ENCODE measurements at places on chromosomes 2 and 18. TPM values are rescaled to one million over a fixed set of nuclear protein-coding genes. Genes with fewer than 3 reads are reported as not detected.

DNA sequence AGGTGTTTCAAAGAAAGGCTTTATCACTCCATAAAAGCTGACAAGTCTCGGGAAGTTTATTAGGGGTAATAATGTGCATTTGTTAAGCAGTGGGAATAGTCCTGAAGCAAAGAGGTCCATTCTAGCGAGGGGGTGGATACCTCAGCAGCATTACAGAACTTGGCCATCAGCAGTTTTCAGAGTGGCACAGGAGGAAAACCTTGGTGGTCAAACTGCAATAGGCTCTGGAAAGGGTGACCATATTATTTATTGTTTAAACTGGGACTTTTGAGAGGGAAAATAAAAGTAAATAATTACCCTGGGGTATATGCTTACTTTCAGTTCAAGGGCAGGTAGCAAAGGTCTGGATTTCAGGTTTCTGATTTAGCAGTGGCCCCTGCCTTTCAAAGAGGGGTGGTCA is 115.5 kb upstream of the KLHL14 start:
- no peak for DNase-seq

DNA sequence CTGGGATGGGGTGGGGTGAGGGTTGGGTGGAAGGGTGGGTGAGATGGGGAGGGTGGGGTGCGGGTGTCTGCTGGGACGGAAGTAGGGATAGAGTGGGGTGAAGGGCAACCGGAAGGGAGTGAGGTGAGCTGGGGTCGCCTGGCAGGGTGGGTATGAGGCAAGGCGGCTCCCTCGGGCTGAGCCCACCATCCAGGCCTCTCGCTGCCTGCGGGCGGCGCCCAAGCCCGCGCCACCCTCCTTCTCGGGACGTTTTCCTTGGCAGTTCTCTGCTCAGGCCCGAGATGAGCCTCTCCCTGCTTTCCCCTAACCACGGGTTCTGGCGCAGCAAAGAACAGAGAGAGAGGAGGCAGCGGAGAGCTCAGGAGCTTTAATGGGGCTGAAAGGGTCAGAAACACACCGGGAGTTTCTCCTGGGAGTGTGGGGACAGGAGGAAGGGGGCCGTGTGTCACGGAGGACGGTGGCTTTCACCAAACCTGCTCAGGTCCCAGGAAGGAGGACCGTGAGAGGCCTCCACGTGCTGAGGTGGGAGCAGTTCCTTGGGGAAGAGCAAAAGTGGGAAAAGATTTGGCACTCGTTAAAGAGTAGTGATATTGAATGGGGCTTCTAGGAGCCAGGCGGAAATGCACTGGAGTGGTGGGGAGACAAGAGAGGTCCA is 4.1 kb downstream of the FEV start:
- no peak for DNase-seq

GRCh38 chr2:31675485-31675901 is 94.8 kb upstream of the SRD5A2 start:
- DNase-seq = peak; percentile 10

GRCh38 chr2:240347373-240347940 is 88.0 kb upstream of the GPC1 start:
- no peak for DNase-seq

GRCh38 chr18:64693766-64694165 is 544.9 kb upstream of the LINC00305 start:
- no peak for DNase-seq

- no peak for DNase-seq
These were observed 14.1 kb downstream of the LAMA3 start for GRCh38 chr18:23703057-23703986.

DNA sequence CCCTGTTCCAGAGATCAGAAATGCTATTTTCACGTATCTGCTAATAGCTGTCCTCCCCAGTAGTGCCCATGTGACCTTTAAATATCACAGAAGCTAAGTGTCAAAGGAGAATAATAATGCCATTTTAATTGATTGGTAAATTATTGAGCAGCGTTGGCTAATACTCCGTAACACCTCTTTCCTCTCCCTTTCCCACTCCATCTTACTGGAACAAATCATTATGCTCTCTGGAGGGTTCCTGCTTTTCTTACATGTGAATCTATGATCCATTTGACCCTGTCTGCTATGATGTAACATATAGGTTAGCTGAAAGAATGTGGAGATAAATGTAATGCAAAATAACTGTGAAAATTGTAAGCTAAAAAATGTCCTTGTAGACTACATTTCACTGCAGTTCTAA is 383.6 kb upstream of the GYPC start:
- no peak for DNase-seq

Gene RFX8
- 0.44 TPM for total RNA-seq

DNA sequence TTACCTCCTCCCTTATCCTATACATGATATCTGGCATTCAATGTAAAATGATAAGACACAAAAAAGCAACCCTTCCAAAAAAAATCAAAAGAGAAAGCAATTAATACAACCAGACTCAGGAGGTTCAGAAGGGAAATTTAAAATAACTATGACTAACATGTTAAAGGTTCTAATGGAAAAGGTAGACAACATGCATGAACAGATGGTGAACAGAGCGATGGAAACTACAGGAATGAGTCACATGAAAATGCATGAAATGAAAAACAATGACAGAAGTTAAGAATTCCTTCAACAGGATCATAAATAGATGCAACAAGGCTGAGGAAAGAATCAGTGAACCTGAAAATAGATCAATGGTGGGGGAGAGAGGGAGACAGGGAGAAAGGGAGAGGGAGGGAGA is 26.1 kb upstream of the ERCC3 start:
- DNase-seq = no peak

Gene CHRNG
- total RNA-seq = not detected

GRCh38 chr2:211248841-211249240 is 692.4 kb downstream of the CPS1 start:
- no peak for DNase-seq

GRCh38 chr2:149658553-149658952 is 71.0 kb upstream of the MMADHC start:
- DNase-seq = no peak

DNA sequence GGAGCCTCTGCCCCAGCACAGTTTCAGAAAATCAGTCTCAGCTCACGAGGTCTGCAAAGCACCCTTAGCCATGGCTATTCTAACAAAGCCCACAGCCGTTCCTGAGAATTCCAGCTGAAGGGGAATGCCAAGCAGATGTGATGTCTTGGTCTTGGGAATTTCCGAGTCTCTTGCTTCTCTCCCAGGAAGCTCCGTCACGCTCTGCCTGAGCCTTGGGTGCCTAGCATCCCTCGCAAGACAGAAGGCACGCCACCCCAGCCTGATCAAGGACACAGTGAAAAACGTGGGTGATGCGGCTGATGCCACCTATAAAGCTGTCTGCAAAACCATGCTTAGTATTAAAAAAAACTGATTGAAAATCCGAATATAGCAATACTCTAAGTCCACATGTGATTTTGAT is 254.6 kb downstream of the SH3BP4 start:
- DNase-seq = no peak

DNA sequence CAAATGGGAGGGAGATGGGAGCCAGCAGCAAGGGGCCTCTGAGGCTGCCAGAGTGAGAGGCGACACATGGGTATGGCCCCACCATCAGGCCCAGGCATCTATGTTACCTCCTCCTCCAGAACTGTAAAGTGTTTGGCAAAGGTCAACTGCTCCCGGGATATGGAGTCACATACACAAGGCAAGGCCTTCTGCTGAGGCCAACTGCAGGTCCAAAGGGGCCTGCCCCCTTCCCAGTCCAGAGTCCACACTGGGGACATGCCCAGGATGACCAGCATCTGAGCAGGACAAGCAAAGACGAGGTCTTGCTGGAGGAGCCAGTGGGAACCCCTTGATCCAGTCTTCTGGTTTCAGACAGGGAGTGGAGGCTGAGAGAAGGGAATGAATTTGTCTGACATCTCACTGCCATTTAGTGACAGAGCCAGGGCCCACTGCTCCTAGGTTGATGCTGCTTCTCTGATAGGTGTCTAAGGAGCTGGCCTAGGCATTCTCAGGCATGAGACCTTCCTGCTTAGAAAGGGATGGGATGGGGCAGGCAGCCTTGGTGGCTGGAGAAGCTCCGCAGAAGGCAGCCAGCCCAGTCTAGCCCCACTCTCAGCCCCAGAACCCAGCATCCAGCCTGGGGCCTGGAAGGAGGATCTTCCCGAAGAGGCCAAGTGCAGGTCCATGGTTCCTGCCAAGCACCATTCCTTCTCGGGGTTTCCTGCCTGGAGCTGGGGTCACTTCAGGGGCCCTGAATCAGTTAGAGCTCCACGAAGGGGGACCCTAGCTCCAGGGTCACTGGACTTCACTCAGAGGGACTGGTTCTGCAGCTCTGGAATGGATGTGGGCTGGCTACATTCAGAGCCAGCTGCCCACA is 26.4 kb downstream of the EMX1 start:
- no peak for DNase-seq

Gene LYPD6B
- not detected for total RNA-seq

Gene CFAP221
- 3.0 TPM for total RNA-seq

GRCh38 chr2:16568998-16569784 is 96.4 kb downstream of the CYRIA start:
- DNase-seq = no peak

GRCh38 chr2:133434959-133435668 is 133.1 kb downstream of the NCKAP5 start:
- DNase-seq = no peak

Gene CNDP1
- total RNA-seq = 0.59 TPM

DNA sequence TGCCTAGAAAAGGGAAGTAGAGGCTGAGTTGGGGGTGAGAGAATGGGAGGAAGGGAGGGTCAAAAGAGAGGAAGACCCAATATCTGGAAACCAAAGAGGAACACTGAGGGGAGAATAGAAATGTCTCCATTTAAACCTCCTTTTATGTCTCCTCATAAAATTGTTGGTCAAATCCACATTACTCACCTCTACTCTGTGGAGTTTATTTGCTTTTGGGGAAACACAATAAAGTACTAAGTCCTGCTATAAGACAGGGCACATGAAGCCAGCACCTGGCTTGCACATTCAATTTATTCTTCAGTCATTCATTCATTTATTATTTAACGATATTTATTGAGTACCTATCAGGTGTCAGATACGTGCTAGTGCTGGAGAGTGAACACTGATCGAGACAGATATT is 60.3 kb upstream of the NFE2L2 start:
- no peak for DNase-seq

GRCh38 chr2:240208631-240209211 is 68.3 kb upstream of the OTOS start:
- no peak for DNase-seq

GRCh38 chr2:118811514-118812115 is 35.8 kb downstream of the EN1 start:
- DNase-seq = no peak

DNA sequence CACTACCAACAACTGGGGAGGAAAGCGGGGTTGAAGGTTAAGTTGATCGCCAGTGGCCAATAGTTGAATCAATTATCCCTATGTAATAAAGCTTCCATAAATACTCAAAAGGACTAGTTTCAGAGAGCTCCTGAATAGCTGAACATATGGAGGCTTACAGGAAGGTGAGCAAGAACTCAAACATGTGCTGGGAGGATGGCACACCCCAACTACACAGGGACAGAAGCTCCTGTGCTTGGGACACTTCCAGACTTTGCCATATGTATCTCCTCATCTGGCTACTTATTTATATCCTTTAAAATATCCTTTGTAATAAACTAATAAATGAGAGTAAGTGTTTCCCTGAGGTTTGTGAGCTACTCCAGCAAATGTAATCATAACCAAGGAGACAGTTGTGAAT is 115.7 kb downstream of the HNMT start:
- DNase-seq = no peak

- DNase-seq = peak; percentile 29
These were observed 80.6 kb upstream of the DOCK10 start for GRCh38 chr2:225122583-225123486.

GRCh38 chr2:75023666-75024455 is 65.4 kb downstream of the POLE4 start:
- DNase-seq = no peak

Gene IL37
- not detected for total RNA-seq

- DNase-seq = peak; percentile 64
These were observed 78.0 kb downstream of the TMEM182 start for GRCh38 chr2:102839668-102840388.

- DNase-seq = no peak
These were observed 68.3 kb downstream of the BABAM2 start for GRCh38 chr2:27958711-27959378.

GRCh38 chr2:184644685-184645084 is 46.4 kb downstream of the ZNF804A start:
- no peak for DNase-seq

- DNase-seq = no peak
These were observed 85.9 kb upstream of the ACSL3 start for GRCh38 chr2:222774941-222775340.

Gene FAM237A
- not detected for total RNA-seq

Gene BCL11A
- total RNA-seq = 2.3 TPM

Gene CCDC141
- total RNA-seq = not detected

DNA sequence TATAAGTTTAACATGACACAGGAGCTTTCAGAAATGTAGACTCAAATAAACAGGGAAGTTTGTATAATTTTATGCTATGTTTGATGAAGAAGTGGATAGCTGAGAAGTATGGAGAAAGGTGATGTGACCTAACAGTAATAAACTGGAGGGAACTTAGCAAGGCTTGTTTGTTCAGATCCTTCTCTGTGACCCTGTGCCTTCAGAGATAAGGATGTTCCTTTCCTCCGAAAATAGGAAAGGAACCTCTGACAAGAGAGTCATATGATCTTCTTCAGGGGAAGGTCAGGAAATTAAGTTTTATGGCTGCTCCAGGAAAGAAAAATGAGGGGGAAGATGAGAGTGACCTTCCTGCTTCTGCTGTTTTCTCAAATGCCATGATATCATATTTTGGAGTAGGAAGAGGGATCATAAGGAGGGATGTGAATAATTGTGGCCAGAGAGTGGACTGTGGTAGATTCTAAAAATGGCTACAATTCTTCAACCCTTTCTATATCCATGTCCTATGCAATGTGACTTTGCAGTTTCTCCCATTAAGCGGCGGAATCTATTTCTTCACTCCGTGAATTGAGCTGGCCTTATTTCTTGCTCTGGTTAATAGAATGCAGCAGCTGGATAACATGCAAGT is 8.5 kb upstream of the C2orf69 start:
- DNase-seq = no peak

- DNase-seq = no peak
These were observed 223.5 kb downstream of the NEDD4L start for GRCh38 chr18:58267493-58267892.

Gene STARD6
- total RNA-seq = not detected

DNA sequence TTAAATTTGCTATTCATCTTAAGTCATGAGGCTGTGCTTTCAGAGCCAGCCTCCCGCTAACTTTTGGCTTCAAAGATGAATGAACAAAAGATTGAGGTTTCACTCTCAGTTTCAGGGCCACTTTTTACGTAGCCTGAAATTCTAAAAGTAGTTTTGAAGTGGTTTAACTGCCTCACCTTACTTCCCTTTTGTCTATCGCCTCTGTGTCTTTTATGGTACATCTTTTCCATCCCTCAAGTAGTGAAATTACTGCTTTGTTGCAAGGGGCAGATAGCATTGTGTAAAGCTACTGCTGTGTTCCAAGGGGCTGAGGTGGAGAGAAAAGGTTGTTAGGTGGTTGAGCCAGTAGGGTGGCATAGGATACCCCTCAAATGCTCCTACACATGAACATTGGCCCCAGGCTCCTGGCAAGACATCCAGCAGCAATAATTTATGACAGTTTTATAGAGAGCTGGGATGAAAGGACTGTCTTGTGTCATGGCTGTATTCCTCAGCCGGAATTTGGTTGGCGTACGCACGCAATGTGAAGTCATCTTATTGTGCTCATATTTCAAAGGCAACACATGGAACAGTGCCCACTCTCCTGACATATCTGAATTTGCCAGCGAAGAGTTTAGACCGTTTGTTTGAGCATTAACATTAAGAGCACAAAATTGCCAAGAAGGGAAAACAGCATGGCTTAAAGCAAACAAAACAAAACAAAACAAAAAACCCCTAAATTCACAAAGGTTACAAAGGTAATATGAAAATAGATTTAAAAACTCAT is 32.2 kb downstream of the QPCT start:
- DNase-seq = no peak
